HT1080 (cell line): ENCODE measurements at places on chromosomes 1 and 21.

DNA sequence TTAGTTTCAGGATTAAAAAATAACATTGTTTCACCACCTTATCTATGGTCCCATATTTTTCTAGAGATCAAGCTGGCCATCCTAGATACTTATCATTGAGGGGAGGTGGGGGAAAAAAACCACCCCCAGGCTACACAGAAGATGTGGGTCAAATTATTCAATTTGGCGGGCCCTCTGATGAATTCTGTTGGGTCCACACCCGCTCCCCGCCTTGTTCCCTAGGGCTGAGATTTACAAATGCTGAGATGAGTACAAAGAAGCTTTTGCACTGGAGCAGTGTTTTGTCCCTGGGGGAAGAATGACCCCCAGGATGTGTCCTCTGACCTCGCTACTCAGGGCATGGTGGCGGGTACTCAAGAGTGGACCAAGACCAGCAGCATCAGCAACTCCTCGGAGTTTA, 246.9 kb upstream of the TMEM51 start:
- no peak for DNase-seq

DNA sequence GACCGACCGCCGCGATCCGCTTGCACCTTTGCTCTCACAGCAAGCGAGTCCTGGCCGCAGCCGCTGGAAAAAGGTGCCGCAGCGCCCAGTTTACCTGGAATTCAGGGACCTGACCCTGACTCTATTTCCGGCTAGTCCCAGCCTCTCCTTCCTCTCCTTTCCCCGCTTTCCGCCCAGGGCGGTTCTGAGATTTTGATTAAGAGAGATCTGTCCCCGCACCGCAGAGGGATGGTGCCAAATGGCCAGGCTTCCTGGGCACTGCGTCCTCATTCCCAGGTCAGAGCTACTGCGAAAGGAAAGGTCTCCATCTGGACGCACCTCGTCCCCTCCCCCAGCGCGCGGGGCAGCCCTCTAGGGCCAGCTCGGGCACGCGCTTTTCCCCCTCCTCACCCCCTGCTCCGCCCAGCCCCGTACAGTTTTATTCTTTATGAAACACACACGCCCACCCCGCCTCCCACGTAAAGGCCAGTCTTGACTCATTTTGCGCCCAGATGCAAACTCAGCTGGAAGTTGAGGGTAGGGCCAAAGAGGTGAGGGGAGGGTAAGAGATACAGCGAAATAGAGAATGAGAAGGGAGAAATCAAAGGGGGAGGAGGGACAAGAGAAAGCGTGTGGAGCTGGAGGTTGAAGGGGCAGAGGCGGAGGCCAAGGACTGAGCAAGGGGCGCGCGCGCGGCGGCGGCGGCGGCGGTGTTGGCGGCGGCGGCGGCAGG, 411.8 kb upstream of the ESRRG start:
- no peak for DNase-seq

GRCh38 chr1:243946946-243947345, 96.9 kb upstream of the AKT3 start:
- DNase-seq = peak; percentile 23

GRCh38 chr21:37199057-37199924, 67.8 kb downstream of the VPS26C start:
- DNase-seq = peak; percentile 83

DNA sequence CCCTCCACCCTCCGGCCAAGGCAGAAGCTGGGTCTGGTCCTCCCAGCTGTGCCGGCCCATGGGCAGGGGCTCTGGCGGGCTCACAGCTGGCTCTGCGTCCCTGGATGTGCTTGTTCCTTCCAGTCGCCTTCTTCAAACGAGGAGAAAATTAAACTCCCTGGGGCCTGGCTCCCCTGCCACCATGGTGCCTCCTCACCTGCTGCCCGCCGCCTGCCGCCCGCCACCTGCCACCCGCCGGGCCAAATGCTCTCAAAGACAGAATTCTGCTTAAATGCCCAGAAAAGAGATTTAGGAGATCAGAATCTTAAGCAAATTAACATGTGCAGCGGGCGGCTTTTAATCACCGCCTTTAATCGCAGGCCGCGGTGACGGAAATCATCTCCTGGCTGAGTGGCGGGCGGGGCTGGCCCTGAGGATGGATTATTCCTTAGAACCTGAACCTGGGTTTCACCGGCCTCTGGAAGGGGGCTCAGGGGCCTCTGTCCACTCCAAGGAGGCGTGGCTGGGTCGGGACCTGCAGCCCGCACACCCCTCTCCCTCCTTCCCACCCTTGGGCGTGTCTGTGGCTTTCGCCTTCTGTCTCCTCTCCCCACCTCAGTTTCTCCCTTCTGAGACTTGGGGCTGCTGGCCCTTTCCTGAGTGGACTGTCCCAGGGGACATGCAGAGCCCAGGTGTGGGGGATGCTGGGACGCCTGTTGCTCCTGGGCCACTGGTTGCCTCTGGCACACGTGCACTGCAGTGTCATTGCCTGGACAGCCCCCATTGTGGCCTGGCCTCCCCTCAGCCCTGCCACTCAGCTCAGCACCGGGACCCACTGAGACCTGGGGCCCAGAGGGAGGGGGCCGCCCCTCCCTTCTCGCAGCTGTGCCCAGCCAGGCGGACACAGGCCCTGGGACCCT, 10.5 kb upstream of the PLCH2 start:
- no peak for DNase-seq

DNA sequence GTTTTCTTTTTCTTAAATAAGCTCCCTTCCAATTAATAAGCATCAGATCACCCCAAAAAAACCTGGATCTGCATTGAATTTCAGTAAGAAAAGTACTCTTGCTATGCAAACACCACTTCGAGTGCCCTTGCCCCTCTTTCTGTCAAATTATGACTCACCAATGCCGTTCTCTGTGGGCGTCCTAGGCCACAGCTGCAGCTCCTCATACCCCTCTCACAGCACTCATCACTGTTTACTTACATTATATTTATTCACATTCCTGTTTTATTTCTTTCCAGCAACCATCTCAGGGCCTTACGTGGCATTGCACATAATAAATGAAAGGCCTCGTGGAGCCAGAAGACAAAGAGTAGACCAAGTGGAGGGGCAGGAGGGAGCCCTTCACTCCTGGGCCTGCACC, 99.1 kb upstream of the CTTNBP2NL start:
- DNase-seq = peak; percentile 11

- peak; percentile 77 for DNase-seq
Measured at GRCh38 chr1:232704694-232705680, 75.1 kb upstream of the SIPA1L2 start.

DNA sequence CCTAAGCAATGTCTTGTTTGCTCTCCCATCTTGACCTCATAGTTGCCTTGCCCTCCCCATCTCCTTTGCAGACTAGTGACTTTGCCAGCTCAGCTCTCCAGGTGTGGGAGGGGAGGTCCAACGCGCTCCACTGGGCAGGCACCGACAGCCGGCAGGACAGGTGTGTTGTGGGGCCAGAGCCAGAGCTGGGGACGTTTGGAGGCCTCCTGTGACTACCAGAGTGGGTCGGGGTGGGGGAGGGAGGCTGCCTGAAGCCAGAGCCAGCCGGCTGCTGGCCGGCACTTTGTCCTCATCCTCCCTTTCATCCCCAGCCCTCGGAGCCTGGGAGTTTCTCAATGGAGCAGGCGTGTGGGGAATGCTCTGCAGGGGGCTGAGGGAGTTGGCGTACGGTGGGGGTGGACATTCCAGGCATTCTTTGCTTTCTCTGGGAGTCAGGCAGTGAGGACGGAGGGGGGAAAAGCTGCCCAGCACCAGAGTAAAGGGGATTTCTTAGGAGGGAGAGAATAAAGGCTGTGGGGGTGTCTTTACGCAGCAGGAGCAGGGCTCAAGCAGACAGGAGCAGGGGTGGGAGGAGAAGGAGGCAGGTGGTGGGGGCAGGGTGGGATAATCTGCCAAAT, 20.2 kb downstream of the NUAK2 start:
- DNase-seq = peak; percentile 91

GRCh38 chr1:3170561-3171453, 101.8 kb downstream of the PRDM16 start:
- no peak for DNase-seq

- no peak for DNase-seq
Measured at GRCh38 chr1:160819186-160819585, 23.2 kb downstream of the LY9 start.

DNA sequence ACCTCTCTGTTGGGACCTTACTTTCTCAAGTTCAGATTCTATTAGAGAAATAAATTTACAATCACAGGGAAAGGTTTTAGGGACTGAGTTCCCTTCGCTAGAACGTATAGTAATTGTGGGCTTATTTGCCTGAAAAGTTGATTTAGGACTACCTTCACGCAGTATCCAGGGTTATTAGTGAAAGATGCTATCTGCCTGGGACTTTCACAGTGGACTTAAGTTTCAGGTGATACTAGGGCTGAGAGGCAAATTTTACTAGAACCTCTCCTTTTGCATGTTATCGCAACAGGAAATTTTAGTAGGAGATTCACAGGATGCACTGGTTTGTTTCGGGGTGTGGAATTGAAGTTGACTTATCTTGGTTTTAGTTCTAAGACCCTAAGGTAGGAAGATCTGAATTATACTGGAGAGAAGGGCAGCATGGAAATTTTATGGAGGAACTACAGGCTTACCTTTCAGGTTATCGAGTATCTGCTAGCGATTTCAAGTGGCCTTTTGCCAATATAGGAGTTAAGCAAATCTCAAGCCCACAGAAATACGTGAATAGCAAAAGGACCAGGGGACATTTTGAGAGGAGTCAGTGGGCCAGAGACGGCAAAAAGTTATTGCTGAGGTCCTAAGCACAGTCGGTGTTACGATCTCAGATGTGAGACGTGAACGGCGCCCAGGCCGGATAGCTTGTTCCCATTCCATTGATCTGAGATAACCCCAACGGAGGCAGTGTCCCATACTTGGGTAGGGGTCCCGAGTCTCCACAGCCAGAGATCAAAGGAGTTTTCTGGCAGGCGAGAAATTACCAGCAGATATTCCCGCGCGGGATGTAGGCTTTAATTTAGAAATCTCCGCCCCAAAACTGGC, 723 bp upstream of the GNAI3 start:
- DNase-seq = no peak

DNA sequence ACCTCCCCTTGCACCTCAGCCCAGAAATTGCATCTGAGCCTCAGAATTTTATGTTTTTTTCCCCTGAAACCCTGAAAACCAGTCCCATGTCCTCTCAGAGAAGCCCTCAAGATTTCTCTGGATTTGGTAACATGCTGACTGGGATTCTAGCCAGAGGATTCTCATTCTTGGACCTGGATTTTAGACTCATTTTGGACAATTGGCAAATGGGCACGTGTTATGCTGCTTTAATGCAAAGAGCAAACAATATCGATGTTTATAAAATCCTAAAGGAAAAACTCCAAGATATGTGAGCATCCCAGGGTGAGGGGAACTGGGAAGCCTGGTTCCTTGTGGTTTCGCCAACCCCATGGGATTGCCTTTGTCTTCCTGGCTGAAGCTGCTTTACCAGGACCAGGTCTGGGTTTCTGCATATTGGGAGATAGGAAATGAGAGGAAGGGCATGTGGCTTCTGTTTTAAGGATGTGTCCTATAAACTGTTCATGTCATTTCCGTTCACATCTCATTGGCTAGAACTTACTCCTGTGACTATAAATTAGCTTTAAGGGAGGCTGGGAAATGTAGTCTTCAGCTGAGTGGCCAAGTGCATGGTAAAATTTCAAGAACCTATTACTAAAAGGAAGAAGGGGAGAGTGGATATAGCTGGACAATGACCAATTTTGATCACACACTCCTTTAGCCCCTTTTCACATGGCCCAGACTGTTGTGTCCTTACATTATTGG, 27.2 kb upstream of the BCL10 start:
- DNase-seq = peak; percentile 48

GRCh38 chr1:214698559-214698958, 95.6 kb downstream of the CENPF start:
- DNase-seq = no peak

DNA sequence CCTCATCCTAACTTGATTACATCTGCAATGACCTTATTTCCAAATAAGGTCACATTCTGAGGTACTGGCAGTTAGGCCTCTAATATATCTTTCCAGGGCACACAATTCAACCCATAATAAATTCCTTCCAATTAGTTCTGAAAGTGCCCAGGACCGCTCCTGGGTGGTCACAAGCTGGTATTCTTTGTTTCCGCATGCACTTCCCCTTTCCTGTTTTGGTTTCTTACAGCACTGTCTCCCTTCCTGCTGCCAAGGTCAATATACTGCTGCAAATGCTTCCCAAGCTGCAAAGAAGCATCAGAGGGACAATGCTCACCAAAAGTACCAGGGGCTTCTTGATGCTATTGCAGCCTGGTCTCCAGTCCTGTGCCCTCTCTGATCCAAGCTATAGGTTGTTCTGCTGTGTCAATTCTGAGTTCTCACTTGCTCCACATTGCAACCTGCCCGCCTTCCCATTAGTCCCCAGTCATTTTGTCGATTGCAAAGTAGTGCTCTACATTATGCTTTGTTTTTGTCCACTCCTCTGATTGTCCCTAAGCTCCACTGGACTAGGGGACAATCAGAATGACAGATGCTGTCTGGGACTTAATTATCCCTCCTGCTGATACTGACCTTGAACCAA, 13.9 kb upstream of the XPR1 start:
- no peak for DNase-seq

DNA sequence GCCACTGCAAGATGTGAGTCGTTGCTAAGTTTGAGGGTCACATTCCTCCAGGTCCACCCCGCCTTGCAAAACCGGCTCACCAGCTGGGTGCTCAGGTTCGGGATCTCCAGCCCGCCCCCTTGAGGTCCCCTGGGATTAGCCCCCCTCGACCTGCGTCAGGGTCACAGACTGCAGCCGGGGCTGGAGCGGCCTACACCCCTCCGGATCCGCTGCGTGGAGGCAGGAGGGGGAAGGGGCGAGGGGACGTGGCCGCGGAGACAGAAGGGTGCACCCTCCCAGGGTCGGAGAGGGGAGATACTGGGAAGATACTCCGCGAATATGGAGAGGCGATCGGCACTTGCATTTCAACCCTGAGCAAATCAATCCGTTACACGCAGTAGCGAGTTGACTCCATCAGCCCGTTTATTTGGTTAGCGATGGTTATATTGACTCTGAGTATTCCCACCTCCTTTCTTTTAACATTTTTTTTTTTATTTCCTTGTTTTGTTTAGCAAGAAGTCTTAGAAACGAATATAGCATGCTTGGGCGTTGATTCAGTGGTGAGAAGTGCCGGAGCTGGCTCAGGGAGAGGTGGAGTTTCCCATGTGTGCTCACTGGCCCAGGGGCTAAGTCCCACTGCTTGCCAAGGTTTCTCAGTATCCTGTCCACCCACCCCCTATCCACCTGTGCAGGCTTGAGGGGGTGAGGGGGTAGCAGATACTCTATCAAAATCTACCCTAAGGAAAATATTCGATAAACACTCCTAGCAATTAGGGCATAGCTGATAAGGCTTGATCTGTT, 997 bp downstream of the IFNAR2 start:
- peak; percentile 31 for DNase-seq
